K562 (cell line): ENCODE measurements at places on chromosomes 4 and X.

DNA sequence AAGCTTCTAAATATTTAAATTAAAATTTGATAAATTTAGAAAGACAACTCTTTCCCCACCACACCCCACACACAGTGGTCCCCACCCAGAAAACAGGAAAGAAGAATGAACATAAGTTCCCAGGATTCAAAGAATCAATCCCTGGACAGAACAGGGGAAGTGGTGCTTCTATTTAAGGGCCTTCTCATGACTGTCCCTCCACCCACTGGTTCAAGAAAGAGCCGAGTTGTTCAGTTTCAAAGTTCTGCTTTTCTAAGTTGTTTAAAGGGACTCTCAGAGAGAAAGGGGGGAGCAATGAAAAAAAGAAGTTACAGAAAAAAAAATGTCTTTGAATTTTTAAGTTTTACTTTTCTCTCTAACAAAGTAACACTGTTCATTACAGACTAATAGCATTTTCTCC is 195.8 kb downstream of the PDGFC start:
- DNase-seq: no peak

DNA sequence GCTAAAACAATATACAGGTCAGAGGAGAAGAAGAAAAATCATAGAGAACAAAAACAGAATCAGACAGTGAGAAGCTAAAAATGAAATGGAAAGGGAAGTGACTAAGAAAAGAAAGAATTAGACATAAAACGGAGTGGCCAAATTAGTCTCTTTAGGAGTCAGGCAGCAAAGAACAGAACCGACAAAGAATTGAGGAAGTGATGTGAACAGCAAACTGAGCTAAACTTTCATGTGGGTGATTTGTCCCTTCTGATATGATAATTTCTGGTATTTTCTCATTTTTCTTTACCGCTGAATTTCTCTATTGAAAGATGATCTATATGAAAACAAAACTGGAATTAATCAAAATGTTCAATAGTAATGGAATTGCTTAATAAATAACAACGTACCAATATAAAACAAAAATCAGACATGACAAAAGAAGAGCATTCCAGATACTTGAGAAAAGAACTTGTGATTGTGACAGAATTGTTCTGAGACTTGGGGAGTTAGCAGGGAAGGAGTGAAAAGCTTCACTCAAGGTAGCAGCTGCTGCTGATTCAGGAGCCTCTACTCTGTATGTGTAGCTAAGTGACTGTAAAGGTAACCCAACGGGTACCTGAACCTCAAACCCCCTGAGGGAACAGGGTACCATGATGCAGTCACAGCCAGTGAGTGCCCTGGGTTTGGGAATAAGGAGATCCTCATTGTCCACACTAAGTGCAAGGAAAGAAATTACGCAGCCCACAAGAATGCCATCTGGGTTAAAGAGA is 8.8 kb downstream of the TAPT1 start:
- no peak for DNase-seq

DNA sequence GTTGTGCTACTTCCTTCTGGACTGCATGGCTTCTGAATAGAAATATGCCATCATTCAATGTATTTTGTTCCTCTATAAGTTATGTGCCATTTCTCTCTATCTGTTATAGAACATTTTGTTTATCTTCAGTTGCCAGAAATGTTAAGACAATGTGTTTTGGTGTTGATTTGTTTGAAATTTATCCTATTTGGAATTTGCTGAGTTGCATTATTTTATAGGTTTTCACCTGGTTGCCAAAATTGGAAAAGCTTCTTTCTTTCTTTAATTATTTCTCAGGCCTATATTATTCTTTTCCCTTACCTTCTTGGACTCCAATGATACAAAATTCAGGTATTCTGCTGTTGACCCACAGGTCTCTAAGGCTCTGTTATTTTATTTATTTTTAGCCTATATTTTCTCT is 33.4 kb upstream of the CFAP47 start:
- DNase-seq: no peak

DNA sequence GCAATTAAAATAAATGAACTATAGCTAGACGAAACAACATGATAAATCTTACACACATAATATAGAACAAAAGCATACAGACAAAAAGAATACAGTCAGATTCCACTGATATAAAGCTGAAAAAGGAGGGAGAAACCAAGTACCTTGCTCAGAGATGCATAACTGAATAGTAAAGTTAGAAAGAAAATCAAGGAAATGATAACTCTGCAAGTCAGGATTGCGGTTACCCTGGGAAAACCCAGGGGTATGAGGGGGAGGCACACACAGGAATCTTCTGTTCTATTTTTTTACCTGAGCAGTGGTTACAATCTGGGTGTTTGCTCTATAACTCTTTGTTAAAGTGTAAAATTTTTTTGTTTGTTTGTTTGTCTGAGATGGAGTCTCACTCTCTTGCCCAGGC is 209.1 kb downstream of the CBR4 start:
- DNase-seq: no peak

DNA sequence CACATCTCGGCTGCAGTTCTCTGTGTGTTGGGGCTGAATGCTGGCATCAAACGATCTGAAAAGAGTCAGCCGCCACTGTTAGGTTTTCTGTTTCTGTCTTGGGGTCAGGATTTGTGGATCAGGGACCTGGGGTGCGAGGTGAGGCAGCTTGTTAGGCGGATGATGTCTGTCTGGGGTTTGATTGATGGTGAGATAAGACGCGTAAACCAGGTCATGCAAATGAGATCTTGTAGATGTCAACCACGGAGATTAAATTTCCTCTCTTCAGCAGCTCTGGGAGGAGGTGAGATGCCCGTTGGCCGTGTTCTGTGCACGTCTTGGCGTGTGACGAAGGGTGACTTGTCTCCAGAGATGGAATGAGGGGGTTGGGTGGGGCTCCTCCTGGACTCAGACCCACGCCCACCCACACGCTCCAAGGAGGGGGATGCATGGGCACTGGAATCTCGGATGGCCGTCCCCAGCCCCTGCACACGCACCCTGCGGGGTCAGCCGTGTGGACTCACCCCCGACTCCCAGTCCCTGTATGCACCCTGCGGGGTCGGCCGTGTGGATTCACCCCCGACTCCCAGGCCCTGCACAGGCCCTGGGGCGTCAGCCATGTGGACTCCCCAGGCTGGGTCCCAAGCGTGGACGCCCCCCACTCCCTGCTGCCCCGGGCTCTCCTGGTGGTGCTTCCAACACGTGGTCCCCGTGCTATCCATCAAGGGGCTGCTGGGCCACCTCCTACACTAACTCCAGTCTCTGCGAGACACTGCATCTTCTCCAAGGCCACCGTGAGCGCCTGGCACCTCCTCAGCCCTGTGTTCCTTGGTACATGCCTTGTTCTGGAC is 16.0 kb upstream of the UVSSA start:
- no peak for DNase-seq

- no peak for DNase-seq
Measured at GRCh38 chr4:41728573-41728913, 20.0 kb downstream of the PHOX2B start.

DNA sequence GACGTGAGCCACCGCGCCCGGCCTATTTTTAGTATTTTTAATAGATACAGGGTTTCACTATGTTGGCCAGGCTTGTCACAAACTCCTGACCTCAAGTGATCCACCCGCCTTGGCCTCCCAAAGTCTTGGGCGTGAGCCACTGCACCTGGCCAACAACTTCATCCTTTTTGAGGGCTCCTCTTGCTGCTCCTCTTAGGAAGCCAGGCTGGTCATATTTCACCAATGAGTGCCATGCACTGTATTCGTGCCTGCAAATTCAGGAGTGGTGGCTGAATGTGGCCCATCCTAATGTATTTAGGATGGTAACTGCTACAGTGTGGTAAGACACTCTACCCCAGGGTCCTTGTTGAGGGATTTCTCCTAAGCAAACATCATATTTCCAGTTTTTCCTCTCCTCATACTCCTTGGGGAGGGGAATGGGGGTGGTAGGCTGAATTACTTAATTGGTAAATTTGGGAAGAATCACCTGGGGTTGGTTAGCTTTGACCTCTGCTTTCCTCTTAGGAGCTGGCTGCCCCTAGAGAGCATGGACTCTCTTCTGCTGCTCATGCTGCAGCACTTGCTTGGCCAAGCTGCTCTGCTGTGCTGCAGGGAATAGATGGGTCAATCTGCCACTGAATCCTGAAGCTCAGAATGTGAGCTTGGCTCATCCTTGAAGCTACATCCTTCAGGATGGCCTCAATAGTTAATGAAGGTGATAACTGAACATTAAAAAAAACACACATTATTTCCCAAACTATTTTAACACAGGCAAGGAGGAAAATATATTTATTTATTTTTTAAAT is 167.4 kb downstream of the HS3ST1 start:
- no peak for DNase-seq

GRCh38 chr4:54842226-54842625 is 184.5 kb downstream of the KIT start:
- DNase-seq: no peak

DNA sequence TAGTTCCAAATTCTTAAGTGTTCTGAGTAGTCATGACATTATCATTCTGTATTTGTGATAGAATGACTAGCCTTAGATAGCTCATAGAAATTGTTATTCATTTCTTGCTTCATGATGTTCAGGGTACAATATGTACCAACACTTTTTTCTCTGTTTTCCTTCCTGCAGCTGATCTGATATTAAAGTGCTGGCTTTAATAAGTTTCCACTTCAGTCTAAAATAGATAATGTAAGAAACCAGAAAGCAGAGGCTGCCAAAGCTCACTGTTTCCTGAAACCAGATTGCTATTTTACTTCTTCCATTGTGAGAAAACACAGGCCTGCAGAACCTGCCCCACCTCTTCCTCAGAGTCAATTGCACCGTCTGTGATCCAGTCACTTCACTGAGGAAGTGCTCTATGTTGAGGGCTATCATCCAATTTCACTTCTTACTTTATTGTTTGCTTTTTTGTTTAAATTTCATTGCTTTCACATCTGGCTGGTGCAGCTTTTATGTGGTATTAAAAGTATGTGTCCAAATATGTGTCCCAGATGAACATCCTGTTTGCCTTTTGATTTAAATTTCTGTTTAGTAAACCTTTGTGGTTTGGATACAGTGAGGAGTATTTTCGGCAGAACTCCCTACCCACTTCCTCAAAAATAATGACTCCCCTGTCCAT is 652.1 kb downstream of the ANKRD50 start:
- DNase-seq: no peak

GRCh38 chr4:53185869-53186585 is 179.8 kb downstream of the SCFD2 start:
- no peak for DNase-seq

DNA sequence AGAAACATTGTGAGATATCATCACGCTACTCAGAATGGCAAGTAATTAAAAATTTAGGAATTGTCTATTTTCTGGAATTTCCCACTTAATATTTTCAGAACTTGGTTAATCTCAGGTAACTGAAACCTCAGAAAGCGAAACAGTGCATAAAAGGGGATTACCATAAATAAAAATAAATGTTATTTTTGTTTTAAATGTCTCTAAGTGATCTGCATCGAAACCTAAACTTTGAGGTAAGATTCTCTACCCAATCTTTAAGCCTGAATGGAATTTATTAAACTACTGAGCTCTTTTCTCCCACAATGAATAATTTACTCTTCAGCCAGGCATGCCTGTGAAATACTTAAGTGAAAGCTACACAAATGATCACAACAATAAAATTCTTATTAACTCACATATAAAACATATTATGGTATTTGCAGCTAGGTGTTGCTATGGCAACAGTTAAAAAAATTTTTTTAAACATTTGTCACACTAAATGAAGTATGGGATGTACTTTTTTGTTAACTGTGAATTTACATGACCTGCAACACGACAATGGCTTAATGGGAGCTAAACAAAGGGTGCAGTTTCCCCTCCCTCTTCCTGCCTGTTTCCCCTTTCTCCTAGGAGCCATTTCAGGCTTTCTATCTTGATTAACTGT is 220.2 kb upstream of the PRPS2 start:
- DNase-seq: no peak

- no peak for DNase-seq
Measured at GRCh38 chr4:48116582-48116981, 17.5 kb downstream of the TXK start.
